ENCODE measurements at places on chromosomes 2 and 18.
A peak's percentile ranks its signal among the peaks of the same experiment; 100 is the strongest.

- DNase-seq = no peak
These were observed 555.2 kb downstream of the STK39 start for GRCh38 chr2:167692191-167692590.

GRCh38 chr18:12857215-12857905 is 26.7 kb downstream of the PTPN2 start:
- DNase-seq = no peak

GRCh38 chr2:86286516-86286915 is 50.9 kb downstream of the REEP1 start:
- DNase-seq = no peak

DNA sequence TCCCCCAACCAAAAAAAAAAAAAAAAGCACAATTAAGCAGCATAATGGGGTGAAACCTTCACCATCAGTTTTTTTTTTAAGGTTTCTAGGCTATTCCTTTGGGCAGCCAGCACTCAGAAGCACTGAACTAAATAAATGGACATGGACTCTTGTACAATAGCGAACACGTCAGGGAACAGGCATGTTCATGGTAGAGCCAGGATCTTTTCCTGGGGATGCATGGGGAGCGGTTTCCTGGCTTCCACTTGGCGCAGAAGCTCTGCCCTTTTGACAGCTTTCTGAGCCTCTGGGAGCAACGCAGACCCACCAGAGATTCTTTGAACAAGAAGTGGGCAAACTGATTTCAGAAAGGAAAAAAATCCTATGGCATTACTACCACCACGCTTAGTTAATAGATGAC is 35.0 kb downstream of the ALPK2 start:
- DNase-seq = no peak

- no peak for DNase-seq
These were observed 431.3 kb downstream of the TSN start for GRCh38 chr2:122186761-122187222.

GRCh38 chr2:133521146-133521745 is 47.0 kb downstream of the NCKAP5 start:
- no peak for DNase-seq

DNA sequence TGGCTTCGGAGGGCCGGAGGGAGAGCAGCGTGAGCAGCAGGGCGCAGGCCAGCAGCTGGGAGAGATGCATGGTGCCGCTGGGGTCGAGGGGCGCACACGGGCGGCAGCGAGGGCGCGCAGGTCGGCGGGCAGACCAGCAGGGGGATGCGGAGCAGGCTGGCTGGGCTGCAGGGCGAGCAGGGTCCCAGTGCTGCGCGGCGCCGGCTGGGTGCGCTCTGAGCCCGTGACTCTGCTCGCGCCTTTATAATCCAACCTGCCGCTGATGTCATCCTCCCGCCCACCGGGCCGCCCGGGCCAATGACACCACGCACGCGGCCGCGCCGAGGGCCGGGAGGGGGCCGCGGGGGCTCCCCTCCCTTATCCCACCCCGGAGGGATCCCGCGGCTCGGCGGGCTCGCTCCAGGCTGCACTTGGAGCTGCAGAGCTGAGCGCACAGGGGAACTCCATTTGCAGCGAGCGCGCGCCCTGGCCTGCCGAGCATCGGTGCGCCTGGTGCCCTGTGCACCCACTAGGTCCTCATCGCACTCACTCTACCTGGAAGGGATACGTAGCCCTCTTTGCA is at the start of gene NPPC:
NPPC (minus strand) TSS at position 217 of the 562 bp plus-strand sequence; CDS start at position 70, 147 bp downstream.
- DNase-seq = peak; percentile 86

- DNase-seq = no peak
These were observed 5.0 kb downstream of the TFPI start for GRCh38 chr2:187549193-187549592.

DNA sequence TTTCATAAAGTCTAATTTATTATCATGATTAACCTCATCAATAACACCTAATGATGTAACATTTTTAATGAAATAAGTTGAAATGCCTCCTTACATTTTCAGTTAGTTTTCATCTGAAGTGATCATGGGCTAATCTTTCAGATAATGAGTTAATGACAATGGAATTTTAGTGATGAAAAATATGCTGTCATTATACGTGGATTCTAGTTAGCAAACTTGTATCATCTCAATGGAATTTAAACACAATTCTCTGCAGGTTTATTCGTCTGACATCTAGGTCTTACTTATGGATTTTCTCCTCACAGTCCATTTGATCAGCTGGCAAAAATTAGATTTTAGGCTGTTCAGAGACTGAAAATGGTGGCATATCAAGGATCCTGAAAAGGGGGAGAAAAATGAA is 885.0 kb downstream of the SLC4A3 start:
- DNase-seq = no peak

DNA sequence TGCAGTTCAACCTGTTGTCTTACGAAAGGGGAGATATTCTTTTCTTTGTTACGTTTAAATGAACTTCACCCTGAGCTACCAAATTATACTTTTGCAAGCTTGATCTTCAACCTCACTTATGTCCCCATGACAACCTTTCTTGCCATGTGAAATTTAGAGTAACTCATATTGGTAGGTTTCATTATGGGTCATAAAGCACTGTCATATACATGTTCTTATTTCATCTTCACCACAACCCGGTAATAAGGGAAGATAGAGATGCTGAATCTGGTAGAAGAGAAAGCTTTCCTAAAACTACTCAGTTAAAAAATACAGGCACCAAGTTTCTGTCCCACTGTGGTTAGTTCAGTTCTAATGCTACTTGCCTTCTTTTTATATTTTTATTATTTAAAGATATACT is 208.5 kb upstream of the NRP2 start:
- DNase-seq = no peak

- DNase-seq = no peak
These were observed 97.6 kb downstream of the POLE4 start for GRCh38 chr2:75055820-75056675.

DNA sequence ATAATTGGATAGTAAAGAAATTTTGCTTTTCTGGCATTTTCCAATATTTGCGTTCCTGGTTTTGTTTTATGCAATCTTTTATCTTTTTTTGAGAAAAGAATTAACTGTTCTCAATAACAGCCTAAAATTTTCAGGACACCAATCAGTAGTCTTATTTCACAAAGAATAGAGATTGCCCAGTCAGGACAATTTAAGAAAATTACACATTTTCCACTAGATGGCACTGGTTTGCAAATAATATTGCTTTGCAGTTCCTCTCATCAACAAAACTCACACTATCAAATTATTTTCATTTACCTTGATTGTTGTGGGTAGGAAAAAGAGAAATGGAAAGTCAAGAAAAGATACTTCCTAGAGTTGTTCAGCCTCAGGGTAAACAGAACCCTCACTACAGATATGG is 2.4 kb upstream of the RBM45 start:
- no peak for DNase-seq

GRCh38 chr18:57710226-57710625 is 88.6 kb upstream of the NARS1 start:
- no peak for DNase-seq

GRCh38 chr18:21265971-21266673 is 24.1 kb downstream of the GREB1L start:
- DNase-seq = peak; percentile 82

- DNase-seq = peak; percentile 82
These were observed 250.2 kb upstream of the MEX3C start for GRCh38 chr18:51447351-51448342.

GRCh38 chr18:49565612-49566011 is 3.8 kb downstream of the LIPG start:
- peak; percentile 77 for DNase-seq

DNA sequence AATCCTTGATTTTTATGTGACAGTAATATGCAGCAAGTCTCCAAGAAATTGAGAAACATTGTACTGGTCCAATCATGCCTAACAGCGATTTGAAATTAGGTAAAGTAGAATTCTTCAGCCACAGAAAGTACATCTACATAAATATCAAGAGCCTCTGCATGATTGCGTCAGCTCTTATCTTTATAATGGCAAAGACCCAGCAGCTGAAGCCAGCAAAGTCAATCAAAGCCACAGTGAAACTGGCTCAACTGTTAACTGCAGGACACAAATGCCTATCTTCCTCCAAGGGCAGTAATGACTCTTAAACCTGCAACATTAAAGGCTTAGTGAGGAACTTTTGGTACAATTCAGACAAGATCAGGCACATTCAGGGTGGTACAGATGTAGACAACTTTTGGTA is 102.5 kb downstream of the BARD1 start:
- peak; percentile 54 for DNase-seq

DNA sequence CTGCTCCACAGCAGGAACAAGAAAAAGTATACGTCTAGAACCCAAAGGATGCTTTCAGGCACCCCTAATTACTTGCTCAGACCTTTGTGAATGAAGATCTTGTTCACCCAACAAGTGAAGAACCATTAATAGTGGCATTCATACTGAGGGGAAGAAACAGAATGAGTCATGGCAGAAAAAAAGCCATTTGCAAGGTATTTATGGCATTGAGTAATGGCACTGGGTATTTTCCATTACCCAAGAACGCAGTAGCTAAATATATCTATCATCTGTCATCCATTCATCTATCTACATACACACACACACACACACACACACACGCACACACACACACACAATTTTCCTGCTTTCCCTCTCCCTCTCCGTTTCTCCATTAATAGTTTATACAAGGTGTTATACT is 56.4 kb upstream of the XIRP2 start:
- DNase-seq = no peak

DNA sequence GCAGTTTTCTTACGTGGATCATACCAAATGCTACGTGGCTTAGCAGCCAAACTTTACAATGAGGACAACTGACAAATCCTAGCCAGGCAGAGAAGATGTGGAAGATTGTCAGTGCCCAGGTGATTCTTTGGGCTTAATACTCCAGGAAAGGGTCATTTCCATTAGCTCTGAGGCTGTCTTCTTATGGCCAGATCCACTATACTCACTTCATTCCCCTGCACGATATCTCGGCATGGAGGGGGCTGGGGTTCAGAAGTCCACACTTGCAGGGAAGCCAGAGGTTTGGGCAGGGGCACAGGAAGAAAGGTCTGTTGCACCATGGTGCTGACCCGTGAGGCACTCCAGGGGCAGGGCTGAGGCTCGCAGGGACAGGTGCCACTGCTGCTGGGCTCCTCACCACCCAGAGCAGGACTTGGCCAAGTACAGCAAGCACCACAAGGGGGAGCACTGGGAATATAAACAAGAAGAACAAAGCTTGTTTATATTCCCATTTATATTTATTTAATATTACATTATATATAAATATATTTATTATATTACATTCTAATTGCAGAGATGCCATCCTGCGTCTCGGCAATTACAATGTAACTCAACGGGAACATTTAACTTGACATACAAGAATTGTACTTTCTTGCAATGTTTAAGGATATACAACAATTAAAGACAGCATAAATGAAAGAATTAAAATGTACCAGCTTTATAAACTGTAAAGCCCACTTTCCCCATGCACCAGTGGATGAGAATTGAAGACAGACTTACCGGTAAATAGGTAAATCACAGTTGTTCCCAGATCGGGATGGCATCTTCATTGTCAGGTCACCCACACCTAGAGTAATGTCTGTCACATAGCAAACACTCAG is 27.2 kb downstream of the CLUL1 start:
- DNase-seq = peak; percentile 80

DNA sequence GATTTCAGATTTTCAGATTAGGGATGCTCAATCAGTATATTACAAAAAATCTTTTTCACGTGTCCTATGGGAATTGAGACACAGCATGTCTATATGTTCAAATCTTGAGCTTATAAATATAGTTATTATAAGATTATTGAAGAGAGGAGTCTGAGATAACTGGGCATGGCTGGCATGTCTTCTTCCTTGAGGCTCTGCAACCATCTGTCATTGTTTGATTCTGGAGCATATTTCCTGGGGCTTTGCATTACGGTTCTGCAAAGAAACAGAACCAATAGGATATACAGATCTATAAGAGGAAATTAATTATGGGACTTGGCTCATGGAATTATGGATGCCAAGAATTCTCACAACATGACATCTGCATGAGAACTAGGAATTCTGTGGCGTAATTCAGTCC is 386.1 kb downstream of the SOCS6 start:
- no peak for DNase-seq
